ENCODE measurements at places on chromosomes 6 and 20. TPM values are rescaled to one million over a fixed set of nuclear protein-coding genes. Genes with fewer than 3 reads are reported as not detected.

DNA sequence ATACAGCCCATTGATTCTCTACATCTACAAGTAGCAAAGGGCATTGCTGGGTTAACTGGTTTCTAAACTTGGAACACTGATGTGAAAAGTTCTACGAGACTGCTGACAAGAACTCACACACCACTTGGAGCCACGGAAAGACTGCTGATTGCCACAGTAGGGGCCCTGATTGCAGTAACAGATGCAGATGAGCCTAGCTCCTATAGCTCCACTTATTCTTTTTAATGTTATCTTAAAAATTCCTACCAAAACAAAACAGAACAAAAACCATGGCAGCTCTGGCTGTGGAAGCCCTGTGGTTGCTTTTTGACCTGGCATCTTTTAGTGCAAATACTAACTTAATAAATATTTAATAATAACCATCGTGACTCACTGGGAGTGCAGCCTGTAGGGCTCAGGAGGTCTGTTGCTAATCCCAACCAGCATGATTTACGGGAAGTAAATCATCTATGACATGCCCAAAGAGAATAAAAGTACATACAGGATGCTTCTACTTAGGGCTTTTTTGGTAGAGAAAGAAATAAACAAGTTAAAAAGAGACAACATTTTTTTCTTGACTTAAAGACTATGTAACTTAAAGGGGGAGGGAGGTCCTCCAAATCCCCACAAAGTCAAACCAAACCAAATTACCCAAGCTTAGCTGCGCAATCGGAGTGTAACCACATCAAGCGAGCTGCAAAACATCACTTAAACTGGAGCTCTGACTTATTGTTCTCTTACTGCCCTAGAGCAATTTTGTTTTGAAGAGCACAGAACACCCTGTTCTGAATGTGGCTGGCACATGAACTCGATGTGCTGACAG is 87.2 kb downstream of the FKBP5 start:
- H3K36me3 ChIP-seq = peaks cover 5% of the 10 kb centered on the region
- H3K27me3 ChIP-seq = no peaks in the 10 kb centered on the region
- peak overlapping the region; percentile 87 for H3K27ac ChIP-seq
- H3K4me3 ChIP-seq = peak overlapping the region; percentile 91
- H3K4me1 ChIP-seq = peaks cover 85% of the 10 kb centered on the region
- DNase-seq = peak; percentile 81

The ESF1 gene
- polyA plus RNA-seq = 6.9 TPM

The EYA2 gene
- not detected for polyA plus RNA-seq

The RNF182 gene
- polyA plus RNA-seq = not detected

The ULBP3 gene
- polyA plus RNA-seq = 0.40 TPM

The PKHD1 gene
- polyA plus RNA-seq = not detected

The MCHR2 gene
- polyA plus RNA-seq = not detected

Measured in naive thymus-derived CD8-positive, alpha-beta T cell (primary cell).